ENCODE measurements at places on chromosomes 1 and 21. TPM values are rescaled to one million over a fixed set of nuclear protein-coding genes. Genes with fewer than 3 reads are reported as not detected.

DNA sequence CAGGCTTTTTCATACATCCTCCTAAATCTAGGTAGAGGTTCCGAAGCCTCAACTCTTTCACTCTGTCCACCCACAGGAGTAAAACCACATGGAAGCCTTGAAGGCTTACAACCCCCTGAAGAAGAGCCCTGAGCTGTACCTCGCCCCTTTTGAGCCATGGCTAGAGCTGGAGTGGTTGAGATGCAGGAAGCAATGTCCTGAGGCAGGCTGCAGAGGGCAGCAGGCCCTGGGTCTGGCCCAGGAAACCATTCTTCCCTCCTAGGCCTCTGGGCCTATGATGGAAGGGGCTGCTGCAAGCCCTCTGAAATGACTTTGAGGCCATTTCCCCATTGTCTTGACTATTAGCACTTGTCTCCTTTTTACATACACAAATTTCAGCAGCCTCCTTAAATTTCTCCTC, 1503.0 kb downstream of the KCNT2 start:
- no peaks in the 10 kb centered on the region for H3K27me3 ChIP-seq
- no peaks in the 10 kb centered on the region for H3K4me1 ChIP-seq
- H3K27ac ChIP-seq, result no peak overlapping the region

DNA sequence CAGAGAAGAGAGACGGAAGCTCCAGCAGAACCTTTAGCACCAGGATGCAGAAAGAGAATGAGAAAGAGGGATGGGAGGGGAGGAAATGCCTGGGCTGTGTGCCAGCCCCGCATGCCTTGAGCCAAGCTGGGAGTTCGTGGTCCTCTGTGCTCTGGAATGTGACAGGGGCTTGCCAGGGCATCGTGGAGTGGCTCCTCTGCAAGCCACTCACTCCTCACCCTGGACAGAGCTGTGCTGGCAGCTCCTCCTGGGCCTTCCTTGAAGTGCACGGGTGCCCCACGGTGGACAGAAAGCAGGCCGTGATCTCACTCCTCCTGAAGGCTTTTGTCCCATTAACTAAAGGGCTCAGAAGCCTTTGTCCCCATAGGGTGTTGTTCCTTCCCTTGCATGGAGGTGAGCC, 34.8 kb upstream of the PRELP start:
- no peak overlapping the region for H3K4me3 ChIP-seq
- peaks cover 20% of the 10 kb centered on the region for H3K4me1 ChIP-seq

DNA sequence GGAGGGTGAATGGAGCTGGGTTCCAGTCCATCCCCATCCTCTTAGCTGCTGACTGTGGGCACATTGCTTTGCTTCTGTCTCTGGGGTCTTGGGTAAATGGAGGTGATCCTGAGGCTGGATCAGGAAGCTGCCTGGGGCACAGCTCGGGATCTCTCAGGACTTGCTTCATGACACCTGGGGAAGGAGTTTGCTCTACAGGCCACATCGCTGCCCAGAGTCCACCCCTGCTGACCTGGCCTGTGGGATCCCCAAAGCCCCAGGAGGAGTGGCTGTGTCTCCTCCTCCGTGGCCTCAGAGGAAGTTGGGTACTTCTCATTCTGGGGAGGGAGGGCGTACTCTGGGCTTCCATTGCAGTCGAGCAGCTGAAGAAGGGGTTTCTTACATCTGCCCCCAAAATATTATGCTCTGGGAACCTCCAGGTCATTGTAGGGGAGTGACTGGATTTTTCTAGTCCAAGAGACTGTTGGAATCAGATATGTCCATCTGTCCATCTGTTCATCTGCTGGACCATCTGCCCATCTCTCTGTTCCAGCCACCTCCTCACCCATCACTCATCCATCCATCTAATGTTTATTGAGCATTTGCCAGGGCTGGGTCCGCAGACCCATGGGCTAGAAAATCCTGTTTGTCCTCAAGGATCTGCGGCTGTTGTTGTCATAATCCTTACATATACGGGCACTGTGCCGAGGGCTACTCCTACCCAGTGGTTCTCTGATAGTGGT, 45.9 kb downstream of the ARHGEF10L start:
- H3K27me3 ChIP-seq, result no peaks in the 10 kb centered on the region
- DNase-seq, result no peak
- peaks cover 66% of the 10 kb centered on the region for H3K4me1 ChIP-seq
- no peak overlapping the region for H3K4me3 ChIP-seq

GRCh38 chr1:35605071-35605866, 32.2 kb downstream of the TFAP2E start:
- peaks cover 14% of the 10 kb centered on the region for H3K4me1 ChIP-seq
- no peak overlapping the region for H3K4me3 ChIP-seq
- DNase-seq, result no peak
- H3K36me3 ChIP-seq, result peaks cover 57% of the 10 kb centered on the region
- peak overlapping the region; percentile 40 for H3K27ac ChIP-seq

DNA sequence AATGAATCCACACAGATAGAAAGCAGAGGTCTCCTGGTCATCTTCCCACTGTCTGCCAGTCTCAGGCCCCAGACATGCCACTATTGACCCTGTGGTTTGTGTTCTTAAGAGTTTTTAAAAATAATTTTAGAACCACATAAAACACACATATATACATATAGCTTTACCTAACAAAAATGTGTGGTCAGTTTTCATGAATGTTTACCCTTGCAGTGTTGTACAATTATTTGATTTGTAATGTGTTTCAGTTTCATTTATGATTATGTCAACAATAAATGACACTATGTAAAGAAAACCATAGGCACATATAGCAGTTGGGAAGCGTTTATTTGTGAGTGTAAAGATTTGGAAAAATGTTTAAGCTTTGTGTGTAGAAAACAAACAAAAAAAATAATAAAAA, 17.1 kb downstream of the CHAF1B start:
- no peak for DNase-seq
- H3K27me3 ChIP-seq, result no peaks in the 10 kb centered on the region
- no peak overlapping the region for H3K27ac ChIP-seq
- H3K4me3 ChIP-seq, result no peak overlapping the region

DNA sequence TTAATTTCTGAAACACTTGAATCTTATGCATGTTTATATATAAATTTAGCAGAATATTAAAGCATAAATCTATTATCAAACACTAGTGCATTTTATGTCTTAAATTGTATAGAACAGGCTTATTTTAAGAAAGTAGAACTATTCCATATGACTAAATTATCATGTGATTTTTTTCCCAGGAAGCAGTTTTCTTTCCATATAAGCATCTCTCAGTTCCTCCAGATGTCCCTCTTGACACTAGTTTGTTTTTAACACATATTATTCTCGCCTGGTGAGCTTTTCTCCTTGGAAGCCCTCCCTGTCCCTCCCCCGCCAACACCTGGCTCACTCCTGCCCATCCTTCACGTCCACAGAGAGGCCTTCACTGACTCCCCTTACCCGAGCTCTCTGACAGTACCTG, 48.3 kb upstream of the BCAR3 start:
- no peak for DNase-seq
- H3K4me3 ChIP-seq, result no peak overlapping the region
- peaks cover 5% of the 10 kb centered on the region for H3K4me1 ChIP-seq
- no peaks in the 10 kb centered on the region for H3K27me3 ChIP-seq
- no peak overlapping the region for H3K27ac ChIP-seq

DNA sequence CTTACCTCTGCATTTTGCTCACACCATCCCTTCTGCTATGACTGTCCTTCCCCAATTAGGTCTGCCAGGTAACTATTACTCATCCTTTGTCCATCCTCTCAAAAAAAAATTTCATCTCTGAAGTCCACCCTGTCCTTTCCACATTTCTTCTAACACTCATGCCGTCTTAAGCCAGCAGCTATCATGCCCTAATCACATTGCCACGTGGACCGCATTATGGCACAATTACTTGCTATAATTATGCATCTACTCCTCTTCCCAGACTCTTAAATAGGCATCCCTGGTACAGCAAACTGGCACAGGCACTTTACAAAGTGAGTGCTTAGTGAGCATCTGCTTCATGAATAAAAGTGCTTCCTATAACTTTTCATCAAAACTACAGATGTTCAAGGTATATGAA, 295.4 kb upstream of the ESRRG start:
- no peaks in the 10 kb centered on the region for H3K27me3 ChIP-seq
- no peaks in the 10 kb centered on the region for H3K4me1 ChIP-seq
- no peak overlapping the region for H3K27ac ChIP-seq
- no peak for DNase-seq
- no peak overlapping the region for H3K4me3 ChIP-seq
- H3K36me3 ChIP-seq, result no peaks in the 10 kb centered on the region

DNA sequence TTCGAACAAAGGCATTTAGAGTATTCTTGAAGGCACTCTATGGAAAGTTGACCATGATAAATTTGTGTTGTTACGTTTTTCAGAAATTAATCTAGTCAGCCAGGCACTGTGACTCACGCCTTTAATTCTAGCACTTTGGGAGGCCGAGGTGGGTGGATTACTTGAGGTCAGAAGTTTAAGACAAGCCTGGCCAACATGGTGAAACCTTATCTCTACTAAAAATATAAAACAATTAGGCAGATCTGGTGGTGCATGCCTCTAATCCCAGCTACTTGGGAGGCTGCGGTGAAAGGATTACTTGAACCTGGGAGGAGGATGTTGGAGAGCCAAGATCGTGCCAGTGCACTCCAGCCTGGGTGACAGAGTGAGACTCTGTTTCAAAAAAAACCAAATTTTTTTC, 130.6 kb upstream of the BRINP3 start:
- no peak overlapping the region for H3K4me3 ChIP-seq
- H3K36me3 ChIP-seq, result no peaks in the 10 kb centered on the region
- H3K27ac ChIP-seq, result no peak overlapping the region
- no peak for DNase-seq

DNA sequence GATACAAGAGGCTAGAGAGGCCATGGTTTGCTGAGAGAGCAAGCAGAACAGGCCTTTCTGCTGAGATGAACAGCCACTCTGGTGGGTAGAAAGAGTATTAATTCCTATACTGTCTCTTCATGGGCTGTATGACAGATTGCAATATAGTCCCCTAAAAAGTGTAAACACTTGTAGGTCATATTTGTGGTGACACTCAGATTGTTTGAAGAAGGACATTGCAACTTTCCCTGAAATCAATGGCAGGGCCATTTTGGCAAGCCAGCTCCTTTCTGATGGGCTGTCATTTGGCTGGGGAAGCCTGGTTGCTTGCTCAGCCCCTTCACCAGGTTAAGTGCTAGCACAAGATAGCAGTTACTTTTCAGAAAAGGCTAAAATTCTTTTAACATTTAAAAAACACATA, 27.5 kb downstream of the RAB4A start:
- H3K36me3 ChIP-seq, result peaks cover 26% of the 10 kb centered on the region
- H3K27ac ChIP-seq, result no peak overlapping the region
- DNase-seq, result no peak

The SIM2 gene
- total RNA-seq, result 1.5 TPM

The ADORA3 gene
- total RNA-seq, result not detected

The DTL gene
- 6.7 TPM for total RNA-seq

The ARHGAP29 gene
- total RNA-seq, result 187 TPM

The FCGR2B gene
- not detected for total RNA-seq
